ENCODE measurements at places on chromosomes 2 and 18. TPM values are rescaled to one million over a fixed set of nuclear protein-coding genes. Genes with fewer than 3 reads are reported as not detected.
A peak's percentile ranks its signal among the peaks of the same experiment; 100 is the strongest.

- no peak for DNase-seq
Measured at GRCh38 chr18:2417861-2418610, 153.3 kb downstream of the METTL4 start.

- DNase-seq: no peak
Measured at GRCh38 chr2:55371376-55371775, 48.3 kb downstream of the CCDC88A start.

- no peak for DNase-seq
Measured at GRCh38 chr2:56889738-56890137, 705.9 kb downstream of the CCDC85A start.

- DNase-seq: no peak
Measured at GRCh38 chr2:207514451-207514850, 15.3 kb upstream of the CREB1 start.

- DNase-seq: no peak
Measured at GRCh38 chr18:7812431-7813063, 245.4 kb downstream of the PTPRM start.

GRCh38 chr18:34993289-34993688, 47.9 kb upstream of the MAPRE2 start:
- no peak for DNase-seq

DNA sequence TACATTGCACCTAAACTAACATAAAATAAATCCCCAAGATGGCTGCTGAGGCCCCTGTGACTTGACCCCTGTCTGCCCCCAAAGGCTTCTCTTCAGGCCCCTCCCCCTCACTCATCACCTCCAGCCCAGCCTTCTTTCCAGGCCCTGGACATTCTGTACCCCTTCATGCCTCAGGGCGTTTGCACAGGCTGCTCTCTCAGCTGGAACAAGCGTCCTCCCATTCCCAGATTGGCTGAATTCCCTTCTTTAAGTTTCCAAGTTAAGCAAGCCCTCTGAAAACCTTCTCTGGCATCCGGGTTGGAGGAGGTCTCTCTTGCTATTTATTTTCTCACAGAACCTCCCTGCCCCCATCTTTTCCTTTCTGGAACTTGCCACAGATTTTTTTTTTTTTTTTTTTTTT, 165.2 kb upstream of the BCL2L11 start:
- DNase-seq: no peak

- no peak for DNase-seq
Measured at GRCh38 chr2:113910967-113911678, 21.2 kb downstream of the ACTR3 start.

DNA sequence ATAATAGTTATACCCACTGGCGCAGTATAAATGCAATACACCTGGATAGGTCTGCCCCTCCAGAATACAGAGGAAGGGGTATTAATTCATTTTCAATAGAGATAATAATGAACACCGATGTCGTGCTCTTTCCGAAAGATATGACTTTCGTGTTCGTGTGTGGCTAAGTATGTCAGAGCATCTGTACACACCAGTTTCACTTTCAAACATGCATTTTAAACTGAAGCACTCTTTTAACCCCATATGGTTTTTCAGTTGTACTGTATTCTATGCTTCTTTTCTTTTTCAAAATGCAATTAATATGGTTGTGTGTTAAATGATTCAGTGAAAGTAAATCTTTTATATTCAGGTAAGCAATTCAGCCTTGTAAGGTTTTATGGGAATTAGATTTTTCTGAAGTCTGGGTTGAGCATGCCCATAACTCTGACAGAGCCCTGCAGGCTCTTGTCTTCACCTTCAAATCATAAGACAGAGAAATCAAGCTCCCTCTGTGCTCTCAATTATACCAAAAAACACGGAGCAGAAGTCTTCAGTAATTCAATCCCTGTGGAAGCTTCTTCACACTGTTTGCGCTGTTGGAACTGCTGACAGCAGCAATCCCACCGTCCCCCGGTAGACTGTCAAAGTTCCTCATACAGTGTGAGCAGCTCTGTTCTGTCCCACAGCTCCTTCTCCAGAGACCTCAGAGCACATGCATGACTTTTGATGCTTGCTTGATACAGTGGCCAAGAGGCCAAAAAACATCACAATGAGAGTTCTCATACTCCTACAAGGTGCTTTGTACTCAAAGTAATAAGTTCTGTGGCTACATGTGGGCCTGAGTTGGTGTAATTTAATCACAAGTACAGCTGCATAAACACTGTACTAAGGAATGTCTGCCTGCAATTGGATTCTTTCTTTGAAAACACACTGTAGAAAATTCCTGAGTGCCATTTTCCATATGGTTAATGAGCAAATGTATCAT, 186.8 kb downstream of the ZNF521 start:
- DNase-seq: no peak

GRCh38 chr2:204473224-204473623, 72.1 kb upstream of the PARD3B start:
- DNase-seq: no peak

DNA sequence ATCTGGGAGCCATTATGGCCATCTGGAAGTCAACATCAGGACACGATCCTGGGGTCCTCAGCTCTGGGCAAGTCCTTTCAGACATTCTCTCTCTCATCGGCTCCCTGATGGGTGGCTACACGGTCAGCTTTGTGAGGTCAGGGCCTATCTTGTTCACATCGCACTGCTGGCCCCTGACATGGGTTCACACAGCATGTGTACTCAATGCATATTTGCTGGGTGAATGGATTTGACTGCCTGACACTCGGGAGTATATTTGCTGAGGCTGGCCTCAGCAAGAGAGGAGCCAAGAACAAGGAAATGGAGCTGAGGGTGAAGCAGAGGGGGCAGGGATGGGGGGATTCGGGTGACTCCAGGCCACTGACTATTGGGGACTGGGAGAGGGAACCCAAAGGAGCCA, 50.5 kb downstream of the SLC4A5 start:
- DNase-seq: no peak

DNA sequence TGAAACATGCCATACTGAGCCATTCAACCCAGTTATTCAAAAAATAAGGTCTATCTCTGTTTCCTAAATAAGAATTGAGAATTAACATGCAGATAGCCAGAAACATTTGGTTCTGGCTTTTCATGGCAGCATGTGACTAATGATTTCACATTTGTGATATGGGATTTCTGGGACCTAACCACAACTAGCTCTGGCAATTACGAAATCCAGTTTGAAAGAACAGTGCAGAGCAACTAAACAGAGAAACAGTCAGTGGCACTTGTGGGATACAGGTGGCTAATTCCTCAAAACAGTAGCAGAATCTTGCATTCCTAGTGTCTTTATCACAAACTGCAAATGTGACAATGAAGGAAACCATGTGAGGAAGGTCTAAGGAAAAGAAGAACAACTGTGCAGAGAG, 637.8 kb upstream of the CHAC2 start:
- no peak for DNase-seq

DNA sequence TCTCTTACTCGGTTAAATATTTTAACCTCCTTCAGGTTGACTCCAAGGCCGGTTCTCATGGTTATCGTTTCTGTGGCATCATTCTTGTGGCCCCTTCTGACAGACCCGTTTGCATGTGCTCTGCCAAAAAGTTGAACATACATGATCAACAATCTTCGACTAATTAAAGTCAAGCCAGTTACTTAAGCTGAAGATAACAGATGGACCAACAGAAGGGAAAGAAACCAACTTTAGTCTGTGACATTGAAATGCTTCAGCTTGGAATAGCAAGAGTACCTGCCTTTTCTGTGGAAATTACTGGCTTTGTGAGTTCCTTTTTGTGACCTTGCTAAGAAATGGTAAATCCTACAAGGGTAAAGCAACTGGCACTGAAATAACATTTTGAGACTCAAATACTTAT, 1429.1 kb downstream of the LRP1B start:
- DNase-seq: no peak

DNA sequence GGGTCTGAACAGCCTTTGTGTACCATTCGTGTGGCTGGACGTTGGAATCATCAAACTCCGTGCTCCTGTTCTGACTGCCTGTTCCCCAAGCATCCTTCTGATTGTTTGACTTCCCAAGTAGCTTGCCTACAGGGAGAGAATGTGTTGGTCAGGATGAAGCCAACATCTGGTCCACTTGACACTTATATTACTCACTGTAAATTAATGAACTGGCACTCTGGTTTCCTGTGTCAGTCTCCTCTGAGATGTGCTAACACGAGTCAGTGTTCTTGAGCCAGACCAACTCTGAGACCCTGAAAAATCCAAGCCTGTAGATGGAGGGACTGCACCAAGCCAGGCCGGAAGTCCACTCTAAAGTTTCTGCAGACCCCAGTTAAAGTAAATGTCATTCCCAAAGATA, 440.9 kb downstream of the ZNF516 start:
- no peak for DNase-seq

- DNase-seq: peak; percentile 16
Measured at GRCh38 chr2:70340761-70341476, 39.1 kb upstream of the FAM136A start.

DNA sequence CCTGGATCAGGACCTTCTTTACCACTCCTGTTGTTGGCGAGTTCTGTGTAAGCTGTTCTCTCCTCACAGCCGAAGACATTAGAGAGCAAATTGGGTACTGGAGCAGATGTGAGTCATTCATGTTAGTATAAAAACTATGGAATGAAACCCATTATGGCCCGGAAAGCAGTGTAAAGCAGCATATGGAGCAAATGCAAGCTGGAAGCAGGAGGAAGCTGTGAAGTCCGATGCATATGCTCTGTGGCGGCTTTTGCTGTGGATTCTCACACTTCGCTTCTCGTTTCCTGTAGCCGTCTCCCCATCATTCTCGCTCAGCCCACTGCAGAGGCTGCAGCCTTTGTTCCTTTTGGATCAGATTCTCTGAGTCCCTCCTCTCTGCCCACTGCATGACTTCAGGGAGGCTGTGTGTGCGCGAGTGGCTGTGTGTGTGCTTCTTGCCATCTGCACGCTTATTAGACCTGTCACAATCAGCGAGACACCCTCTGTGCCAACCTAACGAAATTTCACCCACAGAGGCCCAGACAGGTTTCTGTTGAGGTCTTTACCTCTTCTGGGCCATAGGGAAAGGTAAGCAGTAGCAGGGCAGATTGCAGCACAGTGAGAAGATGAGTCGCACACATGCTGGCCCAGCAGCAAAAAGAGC, 3.3 kb upstream of the GALNT14 start:
- no peak for DNase-seq

GRCh38 chr18:4704781-4705180, 249.7 kb upstream of the DLGAP1 start:
- DNase-seq: no peak

DNA sequence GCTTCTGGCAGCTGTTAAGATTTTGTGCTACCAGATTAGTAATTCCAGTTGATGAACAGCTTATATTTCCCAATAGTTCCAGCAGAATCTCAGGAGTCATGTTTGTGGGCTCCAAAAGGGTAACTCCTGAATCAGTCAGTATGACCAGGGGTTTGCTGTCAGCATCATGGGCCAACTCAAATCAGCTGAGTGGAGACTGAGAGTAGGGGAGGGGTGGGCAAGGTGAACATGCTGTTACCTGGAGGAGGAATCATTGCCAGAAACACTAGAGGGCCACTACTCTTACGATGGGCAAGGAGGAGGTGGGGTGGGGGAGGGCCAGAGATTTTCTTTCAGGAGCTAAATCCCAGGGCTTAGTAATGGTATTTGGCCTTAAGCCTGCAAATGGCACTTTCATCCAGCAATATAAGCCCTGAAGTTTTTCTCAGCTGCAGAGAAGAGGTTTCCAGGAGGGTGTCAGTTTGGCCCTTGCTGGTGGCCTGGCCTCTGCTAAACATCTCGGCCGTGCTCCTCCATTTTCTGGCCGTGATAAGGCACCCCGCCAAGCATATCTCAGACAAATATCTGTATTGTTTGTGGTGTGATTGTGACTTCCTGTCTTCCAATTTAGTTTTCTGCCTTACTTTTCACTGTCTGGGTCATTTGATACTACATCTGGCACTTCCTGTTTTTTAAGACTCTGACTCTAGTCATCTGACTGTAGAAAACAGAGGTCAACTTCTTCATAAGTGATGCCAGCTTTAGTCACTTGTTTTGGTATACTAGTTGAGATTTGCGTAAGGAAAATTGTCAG, 120.5 kb upstream of the CXCR4 start:
- DNase-seq: peak; percentile 12

- DNase-seq: no peak
Measured at GRCh38 chr2:201678401-201678800, 20.0 kb downstream of the MPP4 start.

DNA sequence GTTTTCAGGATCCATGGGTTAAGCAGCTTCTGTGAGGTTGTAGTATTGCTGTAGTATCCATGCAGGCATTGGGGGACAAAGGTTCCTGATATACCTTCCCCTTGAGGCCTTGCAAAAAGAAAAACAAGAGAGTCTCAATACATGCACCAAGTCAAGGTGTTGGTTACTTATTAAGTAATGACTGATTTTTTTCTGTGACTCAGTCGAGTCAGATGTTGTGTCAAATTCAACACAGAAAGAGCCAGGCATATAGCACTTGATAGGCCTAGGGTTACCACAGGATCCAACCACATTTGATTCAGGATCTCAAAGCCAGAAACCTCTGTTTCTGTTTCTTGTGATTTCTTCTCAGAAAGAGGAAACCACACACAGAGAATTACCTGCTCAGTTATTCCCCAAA, 24.9 kb upstream of the CD8A start:
- DNase-seq: no peak

PROKR1 gene
- not detected for total RNA-seq

NAT8 gene
- total RNA-seq: not detected

LRRC30 gene
- not detected for total RNA-seq

RUFY4 gene
- 0.64 TPM for total RNA-seq

ANKRD30BL gene
- not detected for total RNA-seq

CNGA3 gene
- not detected for total RNA-seq

EVX2 gene
- total RNA-seq: not detected

RNPEPL1 gene
- total RNA-seq: 61.8 TPM

SERPINB8 gene
- total RNA-seq: 22.8 TPM

C2orf80 gene
- total RNA-seq: not detected

FAM110C gene
- 0.78 TPM for total RNA-seq

TSPYL6 gene
- not detected for total RNA-seq

KLF7 gene
- 16.5 TPM for total RNA-seq

ZNF521 gene
- not detected for total RNA-seq
